ENCODE measurements at places on chromosomes 7 and 10.

- DNase-seq, result no peak
Observed at GRCh38 chr10:3902054-3902808, 117.2 kb upstream of the KLF6 start.

GRCh38 chr10:43039624-43040481 lies 37.0 kb upstream of the RET start:
- DNase-seq, result no peak

DNA sequence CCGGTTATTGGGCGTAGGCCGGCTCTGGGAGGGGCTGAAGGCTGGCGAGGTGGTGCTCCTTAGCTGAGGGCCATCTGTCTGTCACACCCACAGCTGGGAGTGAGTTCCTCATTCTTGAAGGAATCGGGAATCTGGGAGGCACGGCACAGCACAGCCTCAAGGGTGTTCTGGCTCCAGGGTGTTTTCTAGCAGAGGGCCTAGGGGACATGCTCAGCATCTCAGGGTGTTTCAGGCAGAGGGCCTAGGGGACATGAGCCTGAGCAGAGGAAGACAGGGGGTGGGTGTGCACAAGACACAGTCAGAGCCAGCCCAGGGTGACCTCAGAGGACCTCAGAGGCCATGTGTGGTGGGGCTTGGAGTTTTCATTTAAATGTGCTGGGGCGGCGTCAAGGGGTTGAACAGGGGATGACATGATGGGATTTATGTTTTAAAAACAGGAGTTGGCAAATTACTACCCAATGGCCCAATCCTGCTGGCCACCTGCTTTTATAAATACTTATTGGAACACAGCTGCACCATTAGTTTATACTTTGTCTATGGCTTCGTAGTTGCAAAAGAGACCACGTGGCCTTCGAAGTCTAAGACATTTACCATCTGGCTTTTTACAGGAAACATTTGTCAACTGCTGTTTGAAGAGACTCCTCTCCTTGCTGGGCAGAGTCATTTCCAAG lies 121.6 kb downstream of the PRKAG2 start:
- DNase-seq, result no peak

- no peak for DNase-seq
Observed at GRCh38 chr10:111804781-111805180, 378.8 kb downstream of the GPAM start.

DNA sequence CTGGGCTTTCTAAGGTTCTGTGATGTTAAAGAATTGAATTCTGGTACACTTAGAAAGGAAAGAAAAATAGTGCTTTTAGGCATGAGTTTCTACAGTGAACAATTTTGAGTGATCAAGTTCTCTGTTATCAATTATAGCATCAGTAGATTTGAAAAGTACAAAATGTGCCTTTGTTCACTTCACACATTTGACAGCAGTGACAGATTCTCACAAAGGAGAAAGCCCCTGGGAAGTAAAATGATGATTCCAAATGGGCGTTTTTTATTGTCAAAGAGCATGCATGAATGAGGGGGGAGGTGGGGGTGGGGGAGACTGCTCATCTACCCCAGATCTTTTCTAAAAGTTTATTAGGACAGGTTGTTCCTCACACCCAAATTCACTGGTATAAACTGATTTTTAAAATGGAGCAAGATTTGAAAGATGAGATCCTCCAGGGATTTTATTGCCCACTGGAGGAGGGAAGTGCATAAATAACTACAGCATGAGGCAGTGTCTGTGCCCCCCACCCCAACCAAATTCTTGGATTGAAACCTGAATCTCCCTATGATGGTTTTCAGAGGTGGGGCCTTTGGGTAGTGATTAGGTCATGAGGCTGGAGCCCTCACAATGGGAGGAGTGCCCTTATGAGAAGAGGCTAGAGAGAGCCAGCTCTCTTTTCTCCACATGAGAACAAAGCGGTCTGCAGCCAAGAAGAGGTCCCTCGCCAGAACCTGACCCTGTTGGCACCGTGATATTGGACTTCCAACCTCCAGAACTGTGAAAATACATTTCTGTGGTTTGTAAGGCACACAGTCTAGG lies 79.5 kb downstream of the AOAH start:
- no peak for DNase-seq

DNA sequence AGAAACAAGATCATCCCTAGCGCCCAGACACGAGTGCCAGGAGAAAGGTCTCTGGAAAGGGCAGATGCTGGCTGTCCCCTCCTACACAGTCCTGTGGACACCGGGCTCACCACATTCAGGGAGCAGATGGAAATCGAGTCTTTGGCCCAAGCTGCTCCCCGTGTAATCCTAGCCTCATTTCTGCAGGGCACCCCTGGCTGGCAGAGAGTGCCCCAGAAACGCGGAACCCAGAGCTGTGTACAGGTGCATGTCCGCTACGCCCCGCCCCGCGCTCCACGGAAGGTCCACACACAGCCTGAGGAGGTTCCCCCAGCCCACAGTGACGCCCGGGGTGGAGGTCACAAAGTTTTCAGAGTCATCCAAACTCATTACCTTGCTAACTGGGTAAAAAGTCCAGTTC lies 202.8 kb downstream of the MAD1L1 start:
- DNase-seq, result no peak

Data from stimulated activated CD8-positive, alpha-beta memory T cell treated with anti-CD3 and anti-CD28 coated beads, Interleukin-7, amount 100 ng/mL, for 24 hours (primary cell).